Activated CD4-positive, alpha-beta T cell treated with anti-CD3 and anti-CD28 coated beads, Interleukin-10, Interleukin-2, amounts not matched to agents 100 ng/mL and 50 ng/mL, durations not matched to agents 16 hours and 8 hours (primary cell): ENCODE measurements at places on chromosomes 7 and 10.

- DNase-seq: peak; percentile 94
Observed at GRCh38 chr7:55533050-55533728, 39.1 kb downstream of the VOPP1 start.

DNA sequence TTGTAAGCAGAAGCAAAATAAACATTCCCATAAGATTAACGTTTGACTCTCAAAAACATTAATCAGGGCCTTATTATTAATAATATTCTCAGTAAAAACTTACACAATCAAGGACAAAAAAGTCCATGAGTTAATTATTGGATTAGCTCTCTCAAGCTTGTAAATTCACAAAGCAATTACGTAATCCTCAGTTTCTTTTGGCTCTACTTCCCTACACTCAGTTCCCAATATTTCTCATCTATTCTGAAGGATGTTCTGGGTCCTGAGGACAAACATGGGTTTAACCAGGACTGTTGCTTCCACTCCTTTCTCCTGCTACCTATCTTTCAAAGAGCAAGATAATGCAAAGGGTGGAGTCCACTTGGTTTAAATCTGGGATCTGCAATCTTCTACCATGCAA is 15.1 kb downstream of the FBXL13 start:
- DNase-seq: no peak

- no peak for DNase-seq
Observed at GRCh38 chr10:97168645-97169044, 17.1 kb downstream of the SLIT1 start.

- DNase-seq: no peak
Observed at GRCh38 chr7:156487811-156488533, 152.6 kb upstream of the RNF32 start.

DNA sequence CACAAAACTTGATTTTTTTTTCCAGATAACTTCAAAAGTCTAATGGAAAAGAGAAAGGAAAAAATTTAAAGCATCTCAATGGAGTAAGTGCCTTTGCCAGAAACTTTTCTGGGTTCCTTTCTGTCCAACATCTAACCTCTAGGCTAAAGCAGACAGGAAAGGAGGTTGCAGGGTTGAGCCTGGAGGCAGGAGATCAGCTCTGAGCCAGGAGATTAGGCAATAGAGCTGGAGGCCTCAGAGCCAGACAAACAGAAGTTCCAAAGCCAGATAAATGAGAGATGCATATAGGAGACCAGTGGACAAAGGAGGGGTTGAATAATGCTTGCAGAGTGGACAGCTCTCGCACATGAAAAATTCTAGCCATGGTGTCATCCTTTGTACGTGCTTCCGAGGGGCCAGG is 42.9 kb downstream of the CHN2 start:
- DNase-seq: no peak

DNA sequence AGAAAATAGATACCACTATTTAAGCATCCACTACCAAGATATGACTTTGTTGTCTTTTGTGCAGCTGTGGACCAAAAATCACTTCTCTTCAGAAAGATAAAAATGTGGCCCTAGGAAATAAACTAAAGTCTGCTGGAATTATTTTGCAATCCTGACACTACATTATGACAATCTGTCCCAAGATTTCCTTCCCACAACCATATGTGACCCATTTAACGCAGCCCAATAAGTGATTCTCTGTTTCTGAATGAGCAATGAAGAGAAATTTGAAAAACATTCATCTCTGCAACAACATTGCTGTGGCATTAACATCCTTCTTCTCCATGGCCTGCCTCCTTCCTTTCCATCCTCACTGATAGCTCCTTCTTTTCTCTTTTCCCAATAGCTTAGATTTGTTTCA is 212.0 kb downstream of the TSPAN12 start:
- no peak for DNase-seq

DNA sequence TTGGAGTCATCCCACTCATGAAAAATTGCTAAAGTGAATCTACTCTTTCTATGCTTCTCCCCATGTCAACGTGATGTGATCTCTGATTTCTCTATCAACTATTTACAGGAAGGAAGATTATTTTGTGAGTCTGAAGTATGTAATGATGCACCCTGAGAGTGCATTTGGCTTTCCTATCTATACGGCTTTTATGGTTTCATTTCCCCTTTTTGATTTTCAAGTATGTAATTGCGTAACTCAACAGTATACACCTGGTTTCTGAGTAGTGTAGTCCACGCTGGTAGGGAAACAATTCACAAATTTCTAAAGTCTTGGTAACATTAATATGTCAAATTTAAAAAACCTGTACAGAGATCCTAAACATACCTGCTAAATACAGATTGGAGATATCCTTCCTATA is 194.7 kb upstream of the SEMA3A start:
- no peak for DNase-seq

DNA sequence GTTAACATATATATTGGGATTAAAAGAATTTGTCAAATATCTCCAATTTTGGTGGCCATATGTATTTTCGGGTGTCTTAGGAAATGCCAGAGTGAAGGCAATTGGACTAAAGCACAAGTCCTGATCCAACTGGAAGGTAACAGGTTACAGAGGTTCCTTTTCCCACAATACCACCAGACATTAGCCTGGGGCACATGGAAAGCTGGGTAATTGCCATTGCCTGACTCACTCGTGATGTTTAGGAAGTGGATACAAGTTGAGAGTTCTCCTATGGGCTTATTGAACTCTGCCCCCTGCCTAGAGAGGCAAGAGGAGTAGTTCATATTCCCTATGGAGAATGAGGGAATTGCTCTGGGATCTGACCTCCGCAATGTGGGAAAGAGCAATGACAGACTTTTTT is 5.7 kb downstream of the DNAH11 start:
- no peak for DNase-seq

DNA sequence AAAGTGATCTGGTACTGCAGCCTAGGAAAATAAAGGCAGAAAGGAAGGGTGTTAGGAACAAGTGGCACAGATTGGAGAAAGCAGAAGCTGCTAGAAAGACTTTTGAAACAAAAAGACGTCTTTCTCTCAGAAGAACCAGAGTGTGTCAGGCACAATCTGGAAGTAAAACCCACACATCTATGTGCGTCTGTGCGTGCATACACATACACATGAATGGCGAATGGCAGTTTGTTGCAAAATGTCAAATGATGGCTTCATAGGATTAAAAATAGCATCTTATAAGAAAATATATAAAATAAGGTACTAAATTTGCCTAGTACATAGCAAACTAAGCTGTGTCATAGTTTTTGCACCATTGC is 246.3 kb downstream of the CDK14 start:
- DNase-seq: no peak

GRCh38 chr10:90732581-90732980 is 125.3 kb downstream of the HTR7 start:
- no peak for DNase-seq

GRCh38 chr7:70881167-70881847 is 250.6 kb upstream of the GALNT17 start:
- no peak for DNase-seq

DNA sequence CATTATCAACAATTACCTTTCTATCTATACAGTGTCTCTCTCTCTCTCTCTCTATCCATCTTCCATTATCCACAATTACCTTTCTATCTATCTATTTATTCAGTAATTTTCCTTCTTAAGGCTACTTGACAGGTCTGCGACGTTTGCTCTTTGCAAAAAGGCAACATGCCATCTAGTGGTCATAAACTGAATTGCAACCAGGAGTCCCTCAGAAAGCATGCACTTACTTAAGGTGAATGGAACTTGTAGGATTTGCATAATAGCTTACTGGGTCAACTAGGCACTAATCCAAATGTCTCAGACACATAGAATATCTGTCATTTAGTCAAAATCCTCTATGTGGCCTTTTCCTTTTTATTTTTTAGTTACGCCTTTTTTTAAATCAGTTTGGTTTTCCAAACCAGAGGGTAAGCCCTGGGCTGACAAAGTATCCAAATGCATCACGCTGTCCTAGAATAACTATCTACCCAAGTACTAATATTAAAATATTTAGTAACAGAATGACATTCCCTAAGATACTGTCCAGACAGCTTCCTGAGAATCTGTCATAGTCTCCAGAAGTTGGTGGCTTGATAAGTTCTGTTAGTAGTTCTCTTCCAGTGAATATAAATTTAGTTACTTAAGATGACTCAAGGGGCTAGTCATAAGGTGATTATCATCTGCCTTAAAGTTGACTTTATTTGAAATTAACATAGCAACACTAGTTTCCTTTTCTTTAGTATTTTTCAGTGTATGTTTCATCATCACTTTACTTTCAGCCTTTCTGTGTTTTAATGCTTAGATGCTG is 208.3 kb downstream of the PPP1R3A start:
- peak; percentile 74 for DNase-seq

DNA sequence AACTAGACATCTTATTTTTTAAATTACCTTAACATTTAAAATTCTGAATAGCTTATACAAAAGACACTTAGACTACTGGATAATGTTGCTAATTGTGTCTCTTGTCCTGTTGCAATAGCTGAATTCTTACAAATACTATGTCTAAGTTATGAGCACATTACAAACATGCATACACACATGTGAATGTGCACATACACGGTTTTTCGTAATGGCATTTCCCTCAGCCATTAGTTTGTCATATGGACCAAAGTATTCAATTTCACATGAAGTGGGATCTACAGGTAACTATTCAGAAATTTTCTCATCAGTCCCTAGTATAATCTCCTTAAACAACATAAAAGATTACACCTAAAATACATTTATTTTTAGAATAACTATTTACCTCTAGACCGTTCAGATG is 178.6 kb upstream of the BET1 start:
- DNase-seq: no peak

GRCh38 chr10:506451-507354 is 182.8 kb downstream of the DIP2C start:
- no peak for DNase-seq

DNA sequence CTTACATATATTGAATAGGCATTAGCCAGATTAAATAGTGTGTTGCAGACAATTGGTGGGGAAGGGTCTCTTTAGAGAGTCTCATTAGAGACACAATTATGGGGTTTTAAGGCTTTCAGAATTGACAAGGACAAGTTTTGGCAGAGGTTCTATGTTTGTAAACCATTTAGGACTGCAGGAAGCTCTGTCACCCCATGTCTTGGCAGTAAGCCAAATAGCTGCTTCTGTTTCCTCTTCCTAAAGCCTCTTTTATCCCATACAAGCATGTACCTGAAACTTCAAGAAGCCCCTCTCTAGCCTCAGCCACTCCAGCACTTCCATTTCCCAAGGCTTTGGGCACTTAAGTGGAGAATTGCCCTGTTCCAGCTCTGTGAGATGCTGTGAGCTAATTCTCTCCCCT is 21.8 kb upstream of the LRRC4 start:
- no peak for DNase-seq

DNA sequence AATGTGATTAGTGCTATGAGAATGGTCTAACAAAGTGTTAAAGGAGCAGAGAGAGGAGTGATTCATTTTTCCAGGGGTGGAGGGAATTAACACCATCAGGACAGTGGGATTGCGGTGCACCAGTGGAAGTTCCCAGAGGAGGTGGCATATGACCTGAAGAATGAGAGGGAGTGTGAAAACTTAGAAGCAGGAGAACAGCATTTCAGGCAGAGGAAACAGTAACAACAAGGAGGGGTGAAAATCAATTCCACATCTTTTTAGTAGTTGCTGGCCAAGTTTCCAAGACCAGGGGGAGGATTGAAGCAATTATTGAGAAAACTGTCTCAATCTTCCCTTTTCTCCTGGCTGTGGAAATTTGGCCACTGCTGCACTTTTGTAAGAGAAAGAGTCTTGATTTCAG is 23.7 kb upstream of the CCDC172 start:
- DNase-seq: no peak

- peak; percentile 21 for DNase-seq
Observed at GRCh38 chr7:39979406-39980073, 29.5 kb downstream of the CDK13 start.

DNA sequence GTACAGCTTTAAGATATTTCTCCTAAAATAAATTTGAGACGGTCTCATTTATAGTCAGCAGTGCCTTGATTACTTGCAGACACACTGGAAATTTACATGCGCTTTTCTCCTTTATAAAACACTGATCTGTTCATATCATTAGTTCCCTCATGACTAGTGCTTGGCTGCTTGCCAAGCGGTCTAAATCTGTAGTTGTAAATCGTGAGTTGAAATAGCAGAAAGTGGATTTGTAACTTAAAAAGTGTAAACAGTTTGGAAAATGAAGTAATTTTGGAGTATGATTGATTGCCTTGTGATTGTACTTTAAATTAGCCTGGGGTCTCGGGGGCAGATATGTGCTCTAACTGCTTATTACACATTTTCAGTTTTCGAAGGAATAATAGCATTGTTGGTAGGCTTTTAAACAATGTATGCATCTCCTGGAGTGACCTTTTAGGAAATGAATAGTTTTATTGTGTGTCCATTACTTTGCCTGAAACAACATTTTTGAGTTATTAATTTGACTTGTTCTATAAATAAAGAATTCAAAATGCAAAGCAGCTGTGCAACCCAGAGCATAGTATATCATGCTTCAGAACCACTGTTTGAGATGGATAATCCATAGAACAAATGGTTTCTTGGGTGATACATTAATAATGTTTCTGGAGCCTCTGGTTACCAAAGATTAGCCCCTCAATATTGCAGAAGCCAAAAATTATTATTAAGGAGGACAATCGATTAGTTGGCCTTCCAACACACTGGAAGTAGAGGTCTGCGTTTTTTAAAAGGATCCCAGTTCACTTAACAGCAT is 73.3 kb downstream of the ARID5B start:
- DNase-seq: no peak

- no peak for DNase-seq
Observed at GRCh38 chr7:130134106-130134636, 63.8 kb downstream of the KLHDC10 start.

GRCh38 chr7:87111877-87112276 is 40.4 kb upstream of the DMTF1 start:
- DNase-seq: no peak

DNA sequence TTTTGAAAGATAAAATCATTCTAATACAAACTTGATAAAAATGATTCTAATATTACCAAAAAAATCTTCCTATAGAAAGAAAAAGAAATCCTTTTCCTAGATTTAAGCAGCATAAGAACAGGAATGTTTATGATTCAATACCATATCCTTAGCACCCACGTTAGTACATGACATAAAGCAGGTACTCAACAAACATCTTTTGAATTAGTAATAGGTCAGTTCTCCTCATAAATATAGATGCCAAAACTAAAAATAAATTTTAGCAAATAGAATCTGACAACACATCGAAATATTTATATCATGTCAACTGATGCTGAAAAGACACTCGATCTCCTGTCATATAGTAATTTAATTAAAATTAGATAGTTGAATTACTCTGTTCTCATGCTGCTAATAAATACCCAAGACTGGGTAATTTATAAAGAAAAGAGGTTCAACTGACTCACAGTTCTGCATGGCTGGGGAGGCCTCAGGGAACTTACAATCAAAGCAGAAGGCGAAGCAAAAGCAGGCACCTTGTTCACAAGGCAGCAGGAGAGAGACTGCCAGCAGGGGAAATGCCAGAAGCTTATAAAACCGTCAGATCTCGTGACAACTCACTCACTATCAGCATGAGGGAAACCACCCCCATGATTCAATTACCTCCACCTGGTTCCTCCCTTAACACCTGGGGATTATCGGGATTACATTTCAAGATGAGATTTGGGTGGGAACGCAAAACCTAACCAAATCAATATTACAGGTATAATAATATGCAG is 191.8 kb downstream of the HTR7 start:
- DNase-seq: no peak

- no peak for DNase-seq
Observed at GRCh38 chr10:36183056-36183455, 541.0 kb upstream of the FZD8 start.

- no peak for DNase-seq
Observed at GRCh38 chr10:125398270-125398669, 237.9 kb upstream of the CTBP2 start.
